Right renal pelvis (tissue), 4 donors: ENCODE measurements at places on chromosomes 4 and X. TPM values are rescaled to one million over a fixed set of nuclear protein-coding genes. Genes with fewer than 3 reads are reported as not detected.

RNF128 gene
- 12.0 TPM for polyA plus RNA-seq

NAA11 gene
- not detected for polyA plus RNA-seq

IDH3G gene
- polyA plus RNA-seq = 90.3 TPM

DNA sequence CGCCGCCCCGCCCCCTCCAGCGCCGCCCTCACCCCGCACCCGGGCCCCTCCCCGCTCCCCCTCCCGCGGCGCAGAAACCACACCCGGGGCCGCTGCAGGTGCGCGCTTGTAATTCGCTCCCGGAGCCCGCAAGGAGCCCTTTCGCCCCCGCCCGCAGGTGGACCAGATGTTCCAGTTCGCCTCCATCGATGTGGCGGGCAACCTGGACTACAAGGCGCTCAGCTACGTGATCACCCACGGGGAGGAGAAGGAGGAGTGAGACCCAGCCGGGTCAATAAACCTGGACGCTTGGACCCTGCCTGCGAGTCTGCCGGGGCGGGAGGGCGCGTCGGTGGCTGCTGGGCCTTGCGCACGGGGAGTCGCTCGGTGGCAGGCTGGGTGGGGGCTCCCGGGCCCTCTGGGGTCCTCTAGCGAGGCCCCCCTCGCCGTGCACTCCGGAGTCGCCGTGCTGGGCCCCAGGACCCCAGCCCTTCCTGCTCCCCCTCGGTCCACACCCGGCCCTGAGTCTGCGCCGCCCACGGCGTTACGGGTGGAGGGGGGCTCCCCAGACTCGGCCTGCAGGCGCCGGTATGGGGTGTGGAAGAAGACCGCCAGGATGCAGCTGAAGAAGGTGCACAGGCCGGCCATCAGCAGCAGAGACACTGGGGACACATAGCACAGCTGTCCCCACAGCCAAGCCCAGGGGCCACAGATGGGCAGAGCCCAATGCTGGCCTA, 7.1 kb downstream of the SLC49A3 start:
- no peak for DNase-seq

ITM2A gene
- 104 TPM for polyA plus RNA-seq

GRCh38 chrX:87338510-87338909, 179.1 kb upstream of the KLHL4 start:
- no peak for DNase-seq

ERCC6L gene
- polyA plus RNA-seq = 4.4 TPM

MAGEA9B gene
- not detected for polyA plus RNA-seq

DNA sequence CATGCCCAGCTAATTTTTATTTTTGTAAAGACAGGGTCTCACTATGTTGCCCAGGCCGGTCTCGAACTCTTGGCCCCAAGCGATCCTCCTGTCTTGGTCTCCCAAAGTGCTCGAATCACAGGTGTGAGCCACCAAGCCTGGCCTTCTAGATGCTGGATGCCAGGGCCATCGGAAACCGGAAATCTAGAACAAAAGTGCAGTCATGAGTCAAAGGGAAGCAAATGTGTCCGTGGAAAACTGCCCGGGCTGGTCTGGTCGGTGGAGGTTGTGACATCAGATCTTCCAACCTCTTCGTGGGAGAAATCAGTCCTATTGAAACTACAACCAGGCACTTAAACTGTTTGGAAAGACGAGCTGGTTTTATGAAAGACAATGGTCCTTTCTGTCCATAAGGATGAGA, 92.3 kb upstream of the SHOX start:
- DNase-seq = no peak

- no peak for DNase-seq
These were observed 8.4 kb downstream of the TEC start for GRCh38 chr4:48261281-48261680.

GRCh38 chr4:2451821-2452785, 16.8 kb upstream of the RNF4 start:
- no peak for DNase-seq

DNA sequence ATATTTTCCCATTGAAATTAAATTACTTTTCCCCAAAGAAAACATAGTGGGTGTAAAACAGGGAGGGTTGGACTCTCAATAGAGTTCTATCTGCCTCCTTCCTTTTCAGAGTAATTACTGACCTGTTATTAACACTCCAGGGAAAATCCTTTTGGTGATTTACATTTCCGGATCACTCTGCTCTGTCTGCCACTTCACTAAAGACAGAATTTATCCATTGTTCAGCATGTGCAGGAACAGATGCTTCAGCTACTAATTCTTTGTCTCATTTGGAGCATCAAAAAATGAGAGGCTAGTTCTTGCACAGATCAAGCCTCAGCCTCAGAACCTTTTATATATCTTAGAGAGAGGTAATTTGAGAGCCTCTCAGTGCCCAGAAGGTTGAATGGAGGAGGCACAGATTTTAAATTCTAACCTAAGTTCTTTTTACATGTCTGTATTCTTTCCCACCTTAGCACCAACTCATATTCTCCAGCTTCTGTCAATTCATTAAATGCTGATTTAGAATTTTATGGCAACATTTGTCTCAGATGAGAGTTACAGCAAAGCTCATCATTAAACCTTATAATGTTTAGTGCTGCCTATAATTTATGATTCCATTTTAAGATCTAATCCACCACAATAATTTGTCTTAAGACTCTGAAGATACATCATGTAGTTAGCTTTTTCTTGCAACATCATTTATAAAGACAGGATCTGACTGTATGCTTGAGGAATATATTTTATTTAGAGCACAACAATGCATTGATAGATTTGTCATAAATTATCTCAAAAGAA, 1494.4 kb downstream of the STIM2 start:
- no peak for DNase-seq

BMP3 gene
- polyA plus RNA-seq = 18.7 TPM

DNA sequence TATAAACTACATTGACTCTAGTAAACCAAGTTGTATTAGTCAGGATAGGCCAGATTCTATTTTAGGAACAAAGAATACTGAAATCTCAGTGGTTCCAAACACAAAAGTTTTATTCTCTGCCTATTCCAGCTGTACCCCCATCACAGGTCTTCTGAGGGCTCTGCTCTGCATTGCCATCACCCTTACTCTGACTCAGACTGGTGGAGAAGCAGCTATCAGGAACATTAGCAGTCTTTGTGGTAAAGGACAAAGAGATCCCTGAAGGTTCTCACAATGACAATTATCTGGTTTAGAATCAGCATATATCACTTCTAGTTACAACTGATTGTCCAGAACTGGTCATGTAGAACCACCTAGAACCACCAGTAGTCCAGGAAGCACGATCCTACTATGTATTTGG, 251.1 kb downstream of the GLUD2 start:
- DNase-seq = no peak

DNA sequence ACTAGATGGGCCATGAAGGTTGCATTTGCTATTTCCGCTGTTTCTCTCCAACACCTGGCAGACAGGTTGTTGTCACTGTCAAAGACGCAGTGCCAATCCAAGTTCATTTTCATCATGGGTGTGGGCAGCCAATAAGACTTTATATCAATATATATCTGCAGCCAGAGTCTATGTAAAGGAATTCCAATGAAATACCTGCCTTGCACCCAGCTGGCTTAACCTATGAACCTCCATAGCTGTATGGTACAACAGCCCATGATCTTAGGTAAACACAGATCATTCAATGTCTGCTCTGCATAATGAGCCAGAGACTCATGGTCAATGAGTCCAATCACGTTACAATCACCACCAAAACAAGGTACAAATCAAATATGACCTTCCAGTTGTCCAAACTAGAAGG, 37.7 kb upstream of the ADGRA3 start:
- no peak for DNase-seq

DNA sequence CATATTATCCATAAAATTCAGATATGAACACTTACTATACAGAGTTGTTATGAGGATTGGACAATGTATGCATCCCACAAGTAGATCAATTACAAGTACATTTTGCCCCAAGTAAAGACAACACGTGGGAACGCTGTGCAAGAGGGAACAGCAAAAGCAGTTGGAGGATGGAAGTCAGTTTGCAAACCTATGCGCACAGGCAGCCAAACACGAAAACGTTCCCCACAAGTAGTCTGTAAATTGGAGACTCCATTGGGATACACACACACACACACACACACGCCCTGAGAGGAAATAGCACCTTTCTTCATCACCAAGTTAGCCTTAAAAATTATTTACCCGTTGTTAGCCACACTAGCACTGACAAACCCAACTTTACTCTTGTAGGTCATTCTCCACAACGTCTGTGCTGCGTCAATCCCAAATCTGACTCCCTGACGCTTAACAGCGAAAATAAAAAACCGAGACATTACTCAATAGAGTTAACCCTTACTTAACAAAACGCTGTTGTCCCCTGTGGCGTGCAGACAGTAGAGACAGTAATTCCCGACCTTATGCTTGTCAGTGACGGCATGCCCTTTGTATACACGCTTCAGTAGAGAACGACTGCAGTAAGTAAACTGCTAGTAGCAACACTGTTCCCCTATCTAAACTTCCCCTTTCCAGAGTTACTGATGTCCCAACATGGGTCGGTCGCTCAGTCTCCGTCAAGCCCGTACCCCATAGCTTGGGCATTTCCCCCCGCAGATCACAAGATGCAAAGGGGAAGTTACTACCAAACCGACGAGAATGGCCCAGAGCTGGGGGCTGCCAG, 730 bp downstream of the MANBA start:
- DNase-seq = peak; percentile 43

DNA sequence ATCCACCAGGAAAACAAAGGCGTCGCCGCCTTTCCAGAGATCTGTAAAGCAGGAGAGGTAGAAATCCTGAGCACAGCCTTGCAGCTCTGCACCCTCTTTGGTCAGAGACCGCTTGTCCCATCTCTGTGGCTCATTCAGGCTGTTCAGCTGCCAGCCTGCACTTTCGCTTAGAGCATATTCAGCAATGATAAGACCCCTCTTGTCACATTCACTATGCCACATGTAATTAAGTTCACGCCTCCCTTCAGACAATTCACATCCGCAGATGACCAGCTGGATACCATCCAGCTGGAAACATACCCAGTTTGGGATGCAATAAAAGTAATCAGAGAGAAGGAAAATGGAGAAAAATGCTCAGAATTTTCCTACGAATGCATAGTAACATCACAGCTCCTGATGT, 335.4 kb downstream of the UNC5C start:
- no peak for DNase-seq

NDST3 gene
- 3.2 TPM for polyA plus RNA-seq

DNA sequence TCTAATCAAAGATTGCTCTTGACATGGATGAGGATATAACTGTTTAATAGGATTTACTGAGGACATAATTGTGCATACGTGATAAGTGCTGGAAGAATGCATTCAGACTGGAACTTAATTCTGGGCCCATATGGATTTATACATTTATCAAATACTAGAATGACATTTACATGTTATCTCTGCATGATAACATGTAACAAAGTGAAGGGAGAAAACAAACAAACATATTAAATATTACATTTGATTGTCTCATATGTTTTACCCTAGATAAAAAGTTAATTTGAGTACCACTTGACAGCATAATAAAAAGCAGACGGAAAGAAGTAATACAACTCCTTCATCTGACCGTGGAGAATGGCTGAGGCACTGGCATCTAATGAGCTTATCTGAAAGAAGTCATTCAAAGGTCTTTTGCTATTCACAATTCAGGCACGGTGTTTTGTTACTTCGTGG, 297.8 kb downstream of the PPP3CA start:
- DNase-seq = no peak

- DNase-seq = no peak
These were observed 26.0 kb upstream of the YTHDC1 start for GRCh38 chr4:68375667-68376559.

DNA sequence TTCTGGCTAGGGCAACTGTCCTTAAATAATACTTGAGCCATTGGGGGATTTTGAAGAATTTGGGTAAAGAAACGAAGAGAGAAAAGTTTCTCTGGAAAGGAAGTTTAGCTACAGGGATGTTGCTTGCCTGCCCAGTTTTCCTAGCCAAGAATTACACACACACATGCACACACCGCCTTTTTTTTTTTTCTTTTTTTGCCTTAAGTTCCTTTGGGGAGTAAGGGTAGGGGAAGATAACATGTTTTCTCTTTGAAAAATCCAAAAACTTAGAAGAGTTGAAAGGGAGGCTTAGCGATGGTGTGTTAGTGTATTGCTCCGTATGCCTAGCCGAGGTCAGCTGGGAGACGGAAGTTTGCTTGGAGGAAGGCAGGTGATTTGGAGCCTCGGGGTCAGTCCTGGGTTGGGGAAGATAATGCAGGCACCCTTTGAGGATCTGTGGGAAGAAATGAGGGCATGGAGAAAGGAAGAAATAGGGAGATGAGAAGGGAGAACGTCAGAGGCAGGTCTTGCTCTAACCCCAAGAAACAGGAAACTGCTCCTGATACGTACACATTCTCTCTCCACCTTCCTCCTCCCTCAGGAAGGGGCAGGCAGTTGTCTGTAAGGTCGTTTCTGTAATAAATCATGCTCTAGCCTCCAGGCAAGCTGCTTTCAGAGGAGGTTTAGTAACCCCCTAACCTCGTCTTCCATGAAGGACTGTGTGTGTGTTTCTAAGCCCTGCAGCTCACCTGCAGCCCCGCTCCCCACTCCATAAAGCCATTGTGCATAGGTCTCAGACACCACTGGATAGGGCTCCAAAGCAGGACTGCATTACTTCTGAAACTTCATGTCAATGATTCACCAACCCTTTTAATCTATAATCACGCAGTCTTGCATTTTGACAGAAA, 10.5 kb downstream of the KLF3 start:
- no peak for DNase-seq

DNA sequence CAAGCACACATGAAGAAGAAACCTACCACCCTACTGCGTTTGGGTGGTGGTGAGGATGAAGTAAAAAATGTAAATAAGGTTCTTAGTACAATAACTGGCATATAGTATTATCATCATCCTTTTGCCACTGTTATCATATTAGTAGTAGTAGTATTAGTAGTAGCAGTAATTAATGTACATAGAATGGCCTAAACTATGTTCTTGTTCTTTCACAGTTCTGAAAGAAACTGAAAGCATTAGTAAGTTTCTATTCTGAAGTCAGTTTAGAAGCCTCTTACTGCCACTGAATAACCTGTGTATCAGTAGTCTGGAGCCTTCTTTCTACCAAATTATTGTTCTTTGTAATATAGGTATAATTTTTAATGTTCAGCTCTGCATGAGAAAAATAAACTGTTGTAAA, 21.0 kb downstream of the COL4A6 start:
- no peak for DNase-seq

PWWP3B gene
- polyA plus RNA-seq = 3.1 TPM

LEF1 gene
- polyA plus RNA-seq = 81.4 TPM

- DNase-seq = no peak
These were observed 27.3 kb downstream of the SAT1 start for GRCh38 chrX:23810279-23810678.

AADAT gene
- 20.2 TPM for polyA plus RNA-seq

HSFX4 gene
- polyA plus RNA-seq = 0.14 TPM

GRCh38 chr4:68373513-68373912, 23.6 kb upstream of the YTHDC1 start:
- peak; percentile 43 for DNase-seq

- no peak for DNase-seq
These were observed 6.0 kb upstream of the TEC start for GRCh38 chr4:48275686-48276085.

GRCh38 chrX:42823443-42823842, 45.5 kb upstream of the PPP1R2C start:
- DNase-seq = no peak
